DMS53 (cell line): ENCODE measurements at places on chromosomes 11 and 22.

GRCh38 chr22:49785046-49785521 lies 42.6 kb downstream of the BRD1 start:
- DNase-seq, result no peak

DNA sequence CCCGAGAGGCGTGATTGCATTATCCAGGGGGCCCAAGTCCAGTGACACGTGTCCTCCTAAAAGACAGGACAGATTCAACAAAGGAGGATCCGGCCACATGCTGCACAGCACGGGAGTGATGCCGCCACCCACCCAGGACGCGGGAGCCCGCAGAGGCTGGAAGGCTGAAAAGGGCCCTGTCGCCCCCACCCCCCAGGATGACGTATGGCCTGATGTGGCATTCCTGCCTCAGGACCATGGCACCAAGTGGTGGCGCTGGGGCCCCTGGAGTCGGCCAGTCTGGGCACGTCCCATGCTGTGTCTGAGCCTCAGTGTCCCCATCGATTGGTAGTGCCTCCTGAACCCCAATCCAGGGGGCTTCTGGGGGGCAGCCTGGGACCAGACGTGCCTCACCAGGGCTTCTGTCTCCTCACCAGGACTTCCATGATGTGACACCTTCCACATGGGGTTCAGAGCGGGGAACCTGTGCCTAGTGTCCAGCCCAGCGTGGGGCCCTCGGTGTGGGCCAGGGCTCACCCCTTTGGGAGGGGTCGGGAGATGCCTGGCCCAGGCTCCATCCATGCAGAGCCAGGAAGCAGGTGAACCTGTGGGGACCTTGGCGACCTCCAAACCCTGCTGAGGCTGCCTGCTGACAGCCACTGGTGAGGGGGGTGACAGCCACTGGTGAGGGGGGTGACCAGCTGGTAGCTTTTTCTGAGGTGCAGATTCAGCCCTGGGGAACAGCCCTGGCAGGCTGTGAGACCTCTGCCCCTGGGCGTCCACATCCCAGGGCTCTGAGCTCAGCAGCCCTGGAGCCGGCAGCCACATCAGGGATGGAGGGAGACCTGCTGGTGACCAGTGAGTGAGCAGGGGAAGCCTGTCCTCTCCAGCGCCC lies 75.3 kb downstream of the KCNQ1 start:
- no peak for DNase-seq

GRCh38 chr11:44983786-44984185 lies 33.1 kb upstream of the TP53I11 start:
- DNase-seq, result no peak

GRCh38 chr22:49305214-49305965 lies 522.3 kb downstream of the BRD1 start:
- peak; percentile 12 for DNase-seq

DNA sequence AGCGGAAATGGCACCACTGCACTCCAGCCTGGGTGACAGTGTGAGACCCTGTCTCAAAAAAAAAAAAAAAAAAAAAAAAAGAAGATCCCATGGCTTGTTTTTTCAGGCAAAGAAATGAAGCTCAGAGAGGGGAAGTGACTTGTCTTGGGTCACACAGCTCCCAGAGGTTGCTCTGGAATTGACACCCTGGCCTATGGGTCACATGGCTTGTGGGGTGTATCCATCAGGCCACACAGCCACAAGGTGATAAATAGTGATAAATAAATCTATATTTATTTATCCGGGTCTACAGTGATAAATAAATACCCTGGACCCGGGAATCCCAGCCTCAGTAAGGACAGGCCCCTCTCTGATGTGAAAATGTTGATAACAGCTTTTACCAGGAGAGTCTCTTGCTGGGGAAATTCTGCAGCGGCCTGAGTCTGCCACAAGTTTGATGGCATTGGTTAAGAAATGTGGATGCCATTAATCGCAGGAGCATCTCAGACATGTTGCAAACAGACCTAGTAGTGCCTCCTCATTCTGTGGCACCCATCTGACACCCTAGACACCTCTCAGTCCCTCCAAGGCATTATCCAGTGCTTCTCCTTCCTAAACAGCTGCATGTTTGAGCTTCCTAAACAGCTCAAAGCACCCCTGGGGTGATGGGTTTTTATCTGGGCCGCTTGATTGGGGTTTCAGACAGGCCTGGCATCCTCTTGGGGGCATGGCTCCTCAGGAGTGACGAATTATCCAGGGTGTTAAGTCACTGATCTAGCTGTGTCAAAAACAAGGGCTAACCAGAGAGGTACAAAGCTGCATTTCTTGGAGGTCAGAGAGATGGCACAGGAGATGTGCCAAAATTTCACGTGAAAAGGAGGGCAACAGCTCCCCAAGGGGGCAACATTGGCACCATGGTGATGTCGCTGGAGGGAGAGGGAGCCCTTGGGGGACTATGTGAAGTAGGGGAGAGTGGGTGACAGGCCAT lies 1.9 kb upstream of the EMID1 start:
- DNase-seq, result no peak
